Stimulated activated CD8-positive, alpha-beta memory T cell treated with anti-CD3 and anti-CD28 coated beads, Interleukin-7, amount 100 ng/mL, for 1 hour (primary cell): ENCODE measurements at places on chromosomes 2 and 18.

- no peak for DNase-seq
Observed at GRCh38 chr2:85096616-85097015, 36.6 kb upstream of the TCF7L1 start.

DNA sequence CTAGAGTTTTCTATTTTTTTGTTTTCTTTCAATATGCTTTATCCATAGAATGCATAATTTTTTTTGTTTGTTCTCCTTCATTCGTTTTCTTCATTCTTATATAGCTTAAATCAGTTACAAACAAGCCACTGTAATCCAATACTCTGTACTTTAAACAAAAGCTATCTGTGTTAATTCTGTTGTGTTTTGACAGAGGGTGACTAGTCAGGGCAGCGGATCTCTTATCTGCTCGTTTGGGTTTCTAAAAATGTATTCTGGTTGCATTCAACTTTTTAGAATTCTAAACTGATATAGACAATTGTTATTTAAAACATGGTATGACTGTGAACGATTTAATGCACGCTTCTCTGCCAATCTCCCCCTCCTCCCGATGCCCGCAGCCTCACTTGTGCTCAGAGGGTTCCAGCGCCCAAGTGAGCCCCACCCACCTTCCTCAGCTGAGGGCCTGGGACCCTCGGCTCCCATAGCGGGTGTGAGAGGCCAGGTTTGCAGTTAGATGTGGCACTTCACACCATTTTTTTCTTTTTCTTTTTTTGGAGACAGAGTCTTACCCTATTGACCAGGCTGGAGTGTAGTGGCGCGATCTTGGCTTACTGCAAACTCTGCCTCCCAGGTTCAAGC lies 44.1 kb downstream of the NCK2 start:
- DNase-seq: no peak

GRCh38 chr2:157261199-157261782 lies 3.8 kb downstream of the GALNT5 start:
- no peak for DNase-seq

DNA sequence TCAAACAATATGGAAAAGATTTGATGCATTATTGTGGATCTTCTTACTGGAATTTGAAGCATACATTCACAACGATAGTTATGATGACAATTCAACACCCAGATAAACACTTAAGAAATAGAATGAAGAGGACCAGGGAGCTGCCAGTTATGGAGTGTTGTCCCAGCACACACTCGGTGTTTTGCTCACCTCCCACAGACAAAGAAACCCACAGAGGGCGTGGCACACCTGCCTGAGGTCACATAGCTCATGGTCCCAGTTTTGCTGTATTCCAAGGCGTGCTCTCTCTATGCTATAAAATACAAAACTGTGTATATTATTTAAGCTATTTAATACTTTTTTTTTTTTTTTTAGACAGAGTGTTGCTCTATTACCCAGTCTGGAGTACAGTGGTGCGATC lies 31.1 kb downstream of the EFR3B start:
- DNase-seq: no peak

DNA sequence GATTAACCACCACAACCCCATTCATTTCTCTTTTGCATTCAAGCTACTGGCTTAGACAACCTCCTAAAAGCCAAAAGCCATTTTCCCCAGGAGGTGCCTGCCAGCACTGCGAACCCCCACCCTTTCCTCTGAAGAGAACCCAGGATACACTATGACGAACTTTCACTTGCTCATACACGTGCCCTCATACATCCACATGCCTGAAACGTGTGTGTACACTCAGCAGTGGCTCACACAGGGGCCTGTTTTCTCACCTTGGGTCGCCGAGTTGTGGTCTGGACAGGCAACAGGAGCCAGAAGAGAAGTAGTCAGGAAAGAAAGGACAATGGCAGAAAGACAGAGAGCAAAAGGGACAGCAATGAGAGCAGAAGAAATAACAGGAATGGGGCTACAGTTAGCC lies 7.4 kb downstream of the DCTN1 start:
- no peak for DNase-seq

- DNase-seq: no peak
Observed at GRCh38 chr2:239262484-239263230, 138.2 kb downstream of the HDAC4 start.

GRCh38 chr2:186294248-186294888 lies 191.7 kb upstream of the ZC3H15 start:
- no peak for DNase-seq

GRCh38 chr18:7941533-7941932 lies 374.4 kb downstream of the PTPRM start:
- no peak for DNase-seq

- DNase-seq: no peak
Observed at GRCh38 chr2:46666044-46666679, 186.8 kb downstream of the TMEM247 start.

DNA sequence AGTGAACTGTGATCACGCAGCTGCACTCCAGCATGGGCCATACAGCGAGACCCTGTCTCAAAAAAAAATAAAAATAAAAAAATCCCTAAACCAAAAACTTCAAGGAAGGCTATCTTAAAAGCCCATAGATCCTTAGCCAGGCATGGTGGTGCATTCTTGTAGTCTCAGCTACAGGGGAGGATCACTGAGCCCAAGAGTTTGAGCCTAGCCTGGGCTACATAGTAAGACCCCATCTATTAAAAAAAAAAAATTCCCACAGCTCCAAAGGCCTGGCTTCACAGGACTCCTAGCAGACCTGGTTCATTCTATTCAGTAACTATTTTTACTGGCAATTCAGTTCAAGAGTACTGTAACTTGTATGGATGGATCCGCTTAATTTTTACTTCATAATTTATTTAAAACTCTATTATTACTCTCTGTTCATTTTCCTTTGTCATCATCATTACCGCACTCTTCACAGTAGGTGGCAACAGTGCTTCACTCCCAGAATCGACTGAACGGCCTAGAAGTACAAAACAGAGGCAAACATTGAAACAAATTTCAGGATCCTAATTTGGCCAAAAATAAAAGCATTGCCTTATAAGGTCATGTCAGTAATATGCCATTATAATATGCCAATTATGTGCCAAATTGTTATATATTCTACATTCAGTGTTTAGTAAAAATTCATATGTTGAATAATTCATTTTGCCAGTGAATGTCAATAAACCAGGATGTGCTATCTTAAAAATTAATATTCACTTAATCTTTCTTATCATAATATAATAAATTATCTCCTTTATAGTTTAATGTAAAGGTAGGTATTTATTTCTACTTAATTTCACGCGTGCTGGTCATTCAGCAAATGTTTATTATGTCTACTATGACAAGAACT lies 14.3 kb upstream of the STAM2 start:
- no peak for DNase-seq

DNA sequence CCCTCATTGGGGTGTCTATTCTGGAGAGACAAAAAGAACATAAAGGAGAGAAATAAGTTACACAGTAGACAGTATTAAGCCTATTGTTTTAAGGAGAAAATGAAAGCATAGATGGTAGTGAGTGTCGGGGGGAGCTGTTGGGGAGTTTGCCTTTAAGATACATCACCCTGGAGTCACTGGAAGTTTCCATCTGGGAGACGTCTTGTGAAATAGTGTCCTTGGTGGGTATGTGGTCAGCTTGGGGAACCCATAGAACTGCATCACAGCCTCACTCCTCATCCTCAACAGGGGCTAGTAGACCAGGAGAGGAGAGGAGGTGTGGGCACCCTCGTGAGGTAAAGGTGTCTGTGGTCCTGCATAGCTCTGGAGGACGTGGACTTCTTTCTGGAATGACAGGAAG lies 60.6 kb downstream of the RNF144A start:
- no peak for DNase-seq

DNA sequence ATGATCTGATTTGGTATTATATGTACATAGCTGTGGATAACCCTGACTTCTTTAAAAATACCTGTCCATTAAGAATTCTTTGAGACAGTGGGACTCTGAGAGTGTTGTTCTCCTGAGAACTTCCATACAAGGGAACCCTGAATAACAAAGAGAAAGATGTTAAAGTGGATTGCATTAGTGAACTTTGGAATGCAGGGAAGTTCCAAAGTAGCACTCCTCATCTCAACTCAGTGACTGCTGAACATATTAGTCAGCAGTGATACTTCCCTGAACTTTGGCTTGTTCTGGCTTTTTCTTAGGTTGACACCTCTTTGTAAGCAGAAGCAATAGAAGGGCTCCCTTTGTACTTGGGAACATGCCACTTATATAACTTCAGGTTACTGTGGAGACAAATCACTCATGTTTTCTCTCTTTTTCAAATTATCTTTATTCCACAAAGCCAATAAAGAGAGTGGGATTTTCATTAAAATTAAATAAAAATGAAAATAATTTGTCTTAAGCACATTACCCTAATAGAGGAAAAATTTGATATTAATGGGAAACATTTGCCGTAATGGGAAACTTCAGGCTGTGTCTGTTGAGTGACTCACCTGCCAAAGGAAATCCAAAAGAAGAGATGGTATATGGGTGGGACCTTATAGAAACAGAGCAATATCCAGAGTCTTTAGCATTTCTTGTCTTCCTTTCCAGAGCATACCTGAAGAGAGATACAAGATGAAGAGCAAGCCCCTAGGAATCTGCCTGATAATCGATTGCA lies 33.3 kb downstream of the CFLAR start:
- DNase-seq: no peak

GRCh38 chr18:55309249-55309648 lies 278.7 kb downstream of the TCF4 start:
- no peak for DNase-seq

DNA sequence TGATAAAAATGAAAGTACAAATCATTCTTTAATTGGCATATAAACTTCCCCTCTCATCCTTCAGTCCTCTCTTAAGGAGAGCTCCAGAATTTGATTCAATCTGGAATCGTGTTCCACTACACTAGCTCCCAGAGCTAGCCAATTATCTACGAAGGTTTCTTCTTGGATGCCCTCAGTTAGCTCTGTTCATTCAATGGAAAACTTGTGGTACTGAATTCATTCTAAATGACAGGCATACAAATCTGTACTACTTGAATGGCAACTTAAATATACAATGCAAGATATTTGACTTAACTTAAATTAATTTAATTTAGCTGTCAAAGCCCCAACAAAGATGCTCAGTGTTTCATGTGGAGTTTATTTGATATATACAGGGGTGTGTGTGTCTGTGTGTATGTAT lies 1474.2 kb upstream of the CELF4 start:
- no peak for DNase-seq

- no peak for DNase-seq
Observed at GRCh38 chr2:100902817-100903405, 83.0 kb downstream of the NPAS2 start.

DNA sequence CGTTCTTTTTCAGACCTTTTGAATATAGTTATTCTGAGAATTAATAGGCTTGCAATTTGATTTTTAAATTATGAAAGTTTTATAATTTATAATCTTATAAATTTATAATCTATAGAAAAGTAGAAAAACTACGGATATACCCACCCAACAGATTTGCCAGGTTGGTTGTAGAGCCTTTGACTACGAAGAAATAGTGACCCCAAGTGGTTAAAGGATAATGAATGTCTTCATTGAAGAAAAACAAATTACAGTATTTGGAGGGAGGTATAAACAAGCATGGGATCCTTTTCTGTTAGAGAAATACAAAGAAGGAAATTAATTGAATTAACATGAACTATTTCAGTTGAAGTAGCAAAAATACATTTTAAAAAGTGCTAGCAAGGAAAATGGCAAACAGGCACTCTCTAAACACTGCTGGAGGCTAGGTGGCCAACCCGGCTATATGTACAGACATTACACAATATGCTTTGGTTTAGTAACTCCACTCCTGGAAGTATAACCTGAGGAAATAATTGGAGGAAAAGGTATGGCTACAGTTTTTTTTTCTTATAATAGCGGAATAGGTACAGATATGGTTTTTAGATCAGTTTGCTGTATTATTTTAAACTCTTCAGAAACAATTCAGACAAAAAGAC lies 110.9 kb downstream of the MIB1 start:
- no peak for DNase-seq

DNA sequence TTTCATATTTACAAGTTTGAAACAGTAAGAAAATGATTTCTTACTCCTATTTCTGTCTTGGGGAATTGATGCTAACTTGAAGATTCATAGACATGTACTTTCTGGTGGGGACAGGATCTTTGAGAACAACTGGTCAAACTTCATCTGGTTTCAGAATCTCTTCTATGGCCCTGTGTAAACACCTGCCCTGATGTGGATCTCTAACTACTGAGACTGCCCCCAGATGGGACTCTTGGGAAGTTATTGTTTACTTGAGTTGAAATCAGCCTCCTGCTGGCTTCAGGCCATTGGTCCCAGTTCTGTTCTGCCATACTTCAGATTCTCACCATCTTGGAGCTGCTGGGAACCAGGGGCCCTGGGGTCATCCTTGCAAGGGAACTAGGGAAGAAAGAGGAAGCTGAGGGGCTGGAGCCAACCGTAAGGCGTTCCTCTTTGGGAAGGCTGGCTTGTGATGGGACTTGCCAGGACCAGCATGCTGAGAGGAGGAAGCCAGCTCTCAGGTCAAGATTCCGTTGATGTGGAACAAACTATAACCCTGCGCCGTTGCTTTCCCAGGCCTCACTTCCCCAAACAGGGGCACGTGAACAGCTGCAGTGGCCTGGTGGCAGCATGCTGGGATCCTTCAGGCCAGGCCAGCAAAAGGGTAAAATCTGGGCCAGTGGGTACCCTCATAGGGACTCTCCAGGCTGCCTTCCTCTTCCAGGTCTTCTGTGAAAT lies 135.5 kb upstream of the CXCR4 start:
- no peak for DNase-seq

DNA sequence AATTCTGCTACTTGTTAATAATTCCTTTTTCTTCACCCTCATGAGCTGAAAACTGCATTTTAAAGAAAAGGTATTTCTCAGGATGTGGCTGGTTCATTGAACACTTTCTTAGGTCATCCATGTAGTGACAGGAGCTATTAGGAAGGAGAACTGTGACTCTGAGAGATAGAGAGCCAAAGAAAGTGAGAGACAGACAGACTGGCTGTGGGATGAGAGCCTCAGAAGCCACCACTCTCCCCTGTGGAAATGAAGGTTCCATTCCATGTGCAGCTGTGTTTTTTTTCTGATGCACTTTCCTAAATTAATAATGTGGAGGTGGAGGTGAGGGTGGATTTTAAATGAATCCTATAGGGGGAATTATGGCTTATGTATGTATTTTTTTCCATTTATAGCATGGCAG lies 113.3 kb downstream of the FAM210A start:
- no peak for DNase-seq

GRCh38 chr2:206968134-206969086 lies 29.1 kb downstream of the CPO start:
- DNase-seq: no peak

GRCh38 chr2:205568620-205569019 lies 113.7 kb upstream of the NRP2 start:
- DNase-seq: no peak

- DNase-seq: no peak
Observed at GRCh38 chr2:167386694-167387093, 498.4 kb downstream of the XIRP2 start.
